ENCODE measurements at places on chromosomes 4 and X.

DNA sequence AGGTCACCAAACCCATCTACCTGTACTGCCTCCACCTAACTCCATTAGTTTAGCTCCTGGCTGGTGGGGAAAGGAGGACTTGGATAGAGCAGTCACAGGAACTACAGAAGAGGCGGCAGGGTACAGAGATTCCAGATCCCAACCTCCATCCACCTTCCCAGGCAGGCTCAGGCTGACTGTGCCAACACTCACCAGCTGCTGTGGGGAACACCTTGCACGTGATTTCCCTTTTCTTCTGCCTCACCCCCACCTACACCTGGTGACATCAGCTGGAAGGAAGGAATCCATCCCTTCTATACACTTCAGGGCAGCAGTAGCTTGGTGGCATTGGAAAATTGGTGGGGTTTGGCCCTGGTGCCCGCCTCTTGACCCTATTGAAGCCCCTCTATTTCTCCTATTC lies 41.5 kb downstream of the EFNB1 start:
- no peak for DNase-seq

- no peak for DNase-seq
These were observed 43.9 kb downstream of the LUZP4 start for GRCh38 chrX:115333446-115333845.

DNA sequence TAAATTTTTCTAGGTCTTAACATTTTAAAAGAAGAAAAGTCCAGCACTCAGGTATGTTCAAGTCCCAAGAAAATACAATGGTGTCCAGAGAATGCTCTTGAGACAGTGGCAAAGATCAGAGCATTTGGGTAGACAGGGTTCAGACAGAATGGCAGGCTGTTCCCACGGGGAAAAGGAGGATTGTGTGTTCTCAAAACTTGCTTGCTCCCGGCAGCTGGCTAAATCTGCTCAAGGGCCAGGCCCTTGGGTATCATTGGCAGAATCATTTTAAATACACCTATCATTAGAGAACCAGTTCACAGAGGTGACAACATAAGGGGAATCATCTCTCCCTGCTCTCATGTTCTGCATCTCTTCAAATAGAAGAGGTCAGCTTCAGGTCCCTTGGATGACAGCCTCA lies 456.3 kb downstream of the DTHD1 start:
- no peak for DNase-seq

GRCh38 chr4:106676173-106676921 lies 307.8 kb upstream of the GIMD1 start:
- DNase-seq: no peak

- DNase-seq: no peak
These were observed 60.6 kb downstream of the POLR2B start for GRCh38 chr4:57039345-57039744.

DNA sequence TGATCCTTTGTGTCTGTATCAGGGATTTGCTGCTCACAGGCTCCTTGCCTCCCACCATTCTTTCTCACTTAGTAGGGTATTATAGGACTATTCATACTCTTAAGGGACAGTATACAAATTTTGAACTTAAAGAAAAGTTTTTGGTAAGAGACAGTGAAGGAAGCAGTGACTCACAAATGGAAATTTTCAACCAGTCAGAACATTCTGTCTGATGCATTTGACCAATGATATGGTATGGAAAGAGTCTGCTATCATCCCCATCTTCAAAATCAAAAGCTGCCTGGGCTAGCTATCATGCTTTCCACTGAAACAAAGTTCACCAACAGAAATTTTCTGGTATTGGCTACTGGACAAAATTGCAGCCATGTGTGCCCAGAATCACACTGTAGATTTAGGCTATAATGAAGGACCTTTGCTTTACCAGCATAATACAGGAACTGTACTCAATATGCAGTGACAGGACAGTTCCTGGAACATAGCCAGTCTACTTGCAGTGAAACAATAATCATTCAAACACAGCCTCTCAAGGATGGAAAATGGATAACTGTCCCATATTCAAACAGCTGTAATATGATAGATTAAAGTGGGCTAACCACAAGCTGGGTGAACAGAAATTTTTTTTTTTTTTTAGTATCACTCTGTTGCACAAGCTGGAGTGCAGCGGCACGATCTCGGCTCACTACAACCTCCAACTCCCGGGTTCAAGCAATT lies 109.0 kb upstream of the ACSL4 start:
- DNase-seq: no peak

DNA sequence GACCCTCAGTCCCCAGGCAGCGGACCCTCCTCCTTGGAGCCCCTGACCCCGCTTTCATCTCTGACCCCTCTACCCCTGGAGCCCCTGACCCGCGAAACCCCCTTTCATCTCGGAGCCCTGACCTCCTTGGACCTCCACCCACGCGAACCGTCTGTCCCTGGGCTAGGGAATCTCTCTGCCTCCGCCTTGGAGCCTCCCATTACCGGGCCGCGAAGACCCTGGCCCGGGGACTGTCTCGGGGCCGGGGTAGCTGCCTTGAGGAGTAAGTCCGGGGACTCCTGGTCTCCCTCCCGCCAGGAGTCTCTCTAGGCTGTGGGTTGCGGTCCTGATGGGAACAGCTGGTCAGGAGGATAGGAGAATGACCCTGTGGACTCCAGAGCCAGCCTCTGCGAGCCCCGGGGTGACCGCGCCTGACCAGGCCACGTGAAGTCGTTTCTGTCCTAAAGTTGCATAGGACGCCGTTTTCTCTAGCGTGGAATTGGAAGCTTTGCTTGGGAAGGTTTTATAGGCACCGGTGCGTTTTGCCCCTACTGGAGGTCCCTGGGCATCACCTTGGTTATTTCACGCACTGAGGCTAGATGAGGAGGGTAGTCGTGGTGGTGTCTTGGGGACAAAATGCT lies 824 bp downstream of the TBC1D14 start:
- DNase-seq: peak; percentile 61

GRCh38 chrX:4547213-4547836 lies 833.9 kb upstream of the PRKX start:
- no peak for DNase-seq

- DNase-seq: peak; percentile 93
These were observed 107.4 kb upstream of the STOX2 start for GRCh38 chr4:183797445-183798300.

DNA sequence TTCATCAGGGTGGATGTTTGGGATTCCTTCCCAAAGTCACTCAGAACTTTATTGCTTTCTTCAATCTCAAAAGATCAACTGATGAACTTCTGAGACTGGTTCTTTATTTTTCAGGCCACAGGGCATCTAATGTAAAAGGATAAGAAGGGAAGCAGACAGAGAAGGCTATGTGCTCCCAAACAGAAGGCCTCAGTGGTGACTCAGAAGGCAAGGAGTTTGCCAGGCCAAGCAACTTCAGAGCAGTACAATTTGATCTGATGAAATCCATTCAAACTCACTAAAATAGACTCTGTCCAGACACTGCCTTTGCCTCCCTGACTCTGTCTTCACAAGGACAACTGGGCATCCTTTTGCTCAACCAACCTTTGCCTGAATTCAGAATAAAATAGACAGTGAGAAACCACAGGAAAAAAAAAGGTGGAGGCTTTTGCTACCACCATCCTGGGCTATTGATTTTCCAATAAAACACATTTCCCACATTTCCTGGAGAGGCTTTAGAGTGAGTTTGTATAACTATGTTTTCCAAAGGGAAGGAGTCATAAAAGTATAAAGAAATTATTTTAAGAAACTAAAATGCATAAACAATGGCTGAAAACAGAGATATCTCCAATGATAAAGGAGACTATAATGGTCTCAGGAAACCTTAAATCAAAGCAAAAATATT lies 55.2 kb downstream of the ARHGEF6 start:
- no peak for DNase-seq

DNA sequence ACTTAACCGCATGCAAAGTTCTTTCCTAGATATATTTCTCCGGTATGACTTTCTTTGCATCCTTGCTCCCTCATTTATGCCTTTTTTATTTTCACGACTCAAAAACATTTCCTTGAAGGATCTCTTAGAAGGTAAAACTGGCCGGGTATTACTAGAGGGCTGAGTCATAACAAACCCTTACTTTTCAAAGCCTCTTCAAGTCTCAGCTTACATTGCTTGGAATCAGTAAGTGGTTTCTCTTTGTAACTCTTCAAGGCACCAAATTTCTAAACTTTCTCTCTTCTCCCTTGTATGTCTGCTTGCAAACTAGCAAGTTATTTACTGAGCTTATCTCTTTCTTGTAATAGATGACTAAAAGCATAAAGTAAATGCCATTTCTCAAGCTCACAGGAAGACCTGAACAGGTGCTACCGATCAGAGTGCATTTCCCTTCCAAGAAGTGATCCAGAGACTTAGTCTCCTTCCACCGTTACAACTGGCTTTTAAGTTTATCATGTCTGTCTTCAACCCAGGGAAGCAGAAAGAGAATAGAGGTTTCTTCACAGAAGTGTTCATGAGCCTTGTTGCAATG lies 75.5 kb downstream of the ANXA10 start:
- no peak for DNase-seq

GRCh38 chrX:41604766-41605543 lies 83.8 kb upstream of the GPR34 start:
- DNase-seq: no peak

DNA sequence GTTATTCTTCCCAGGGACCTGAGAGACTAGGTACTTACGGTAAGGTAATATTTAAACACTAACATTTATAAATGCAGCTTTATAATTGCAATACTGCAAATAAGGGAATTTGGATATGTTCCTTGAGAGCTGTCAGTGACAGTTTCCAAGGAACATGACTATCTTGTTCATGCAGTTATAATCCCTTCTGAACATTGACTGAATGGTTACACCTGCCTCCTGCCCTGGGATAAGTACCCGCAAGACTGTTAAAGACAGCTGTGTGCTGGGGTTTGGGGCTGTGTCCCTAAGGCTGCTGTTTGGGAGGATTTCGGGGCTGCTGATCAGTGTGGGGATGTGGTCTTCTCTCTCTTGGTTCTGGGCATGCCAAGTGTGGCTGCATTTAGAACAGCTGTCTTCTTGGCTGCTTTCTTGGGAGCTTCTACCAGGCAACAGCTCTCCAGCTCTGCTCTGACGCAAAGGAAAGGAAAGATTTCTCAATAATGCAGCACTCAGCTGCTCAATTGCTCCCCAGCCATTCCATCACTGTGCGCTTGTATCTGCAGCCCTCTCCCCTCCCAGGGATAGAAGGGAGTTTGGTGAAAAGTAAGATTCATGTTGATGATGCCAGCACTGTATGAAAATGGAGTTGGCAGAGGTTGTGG lies 298.8 kb upstream of the TAPT1 start:
- DNase-seq: no peak

DNA sequence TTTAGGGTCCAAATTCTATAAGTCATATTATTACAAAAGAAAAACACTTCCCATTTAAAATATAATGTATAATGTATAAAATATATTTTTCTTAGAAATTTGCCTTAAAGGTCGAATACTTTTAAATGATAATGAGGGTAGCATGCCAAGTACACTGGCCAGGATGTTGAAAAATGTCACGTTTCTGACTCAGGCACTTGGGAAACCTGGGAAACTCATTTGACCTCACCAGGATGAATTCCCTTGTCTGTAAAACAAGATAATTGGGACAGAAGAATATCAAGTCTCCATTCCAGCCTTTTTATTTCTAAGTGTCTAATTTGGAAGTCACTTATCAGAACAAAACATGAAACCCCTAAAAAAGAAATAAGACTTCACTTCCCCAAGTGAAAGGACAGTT lies 3.4 kb upstream of the SLC39A8 start:
- no peak for DNase-seq

GRCh38 chr4:151302432-151302831 lies 23.0 kb downstream of the SH3D19 start:
- no peak for DNase-seq

DNA sequence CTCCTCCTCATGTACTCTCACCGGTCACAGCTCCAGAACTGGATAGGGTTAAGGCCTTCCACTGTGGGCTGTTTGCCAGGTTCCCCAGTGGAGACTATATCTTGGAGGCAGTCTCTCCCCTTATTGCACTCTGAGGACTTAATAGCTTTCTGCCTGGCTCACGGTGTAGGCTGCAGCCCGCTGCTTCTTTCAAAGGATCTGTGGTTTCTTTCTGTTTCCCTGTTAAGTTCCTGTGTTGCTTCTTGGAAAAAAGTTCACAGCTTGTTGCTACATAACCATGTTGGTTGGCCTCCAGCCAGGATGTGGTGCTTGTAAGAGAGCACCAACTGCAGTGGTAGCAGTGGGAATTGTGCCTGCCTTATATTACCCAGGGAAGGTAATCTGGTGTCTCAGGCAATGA lies 24.9 kb upstream of the ZDHHC15 start:
- DNase-seq: no peak

DNA sequence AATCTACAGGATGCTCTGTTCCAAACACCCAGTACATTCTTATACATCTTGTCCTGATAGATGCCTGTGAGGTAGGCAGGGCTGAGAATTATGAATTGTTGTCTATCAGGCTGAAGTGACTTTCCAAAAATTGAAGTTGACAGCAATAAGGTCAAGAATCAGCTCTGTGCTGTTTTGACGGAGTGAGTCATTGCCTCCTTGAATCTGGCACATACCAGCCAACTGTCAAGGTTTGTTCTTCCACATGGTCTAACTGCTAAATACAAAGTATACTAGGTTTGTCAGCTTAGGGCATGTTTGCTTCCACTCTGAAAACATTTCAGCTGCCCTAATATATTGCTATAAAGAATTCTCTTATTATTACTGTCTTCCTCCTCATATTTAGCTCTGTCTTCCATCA lies 32.3 kb downstream of the SH3RF1 start:
- no peak for DNase-seq

DNA sequence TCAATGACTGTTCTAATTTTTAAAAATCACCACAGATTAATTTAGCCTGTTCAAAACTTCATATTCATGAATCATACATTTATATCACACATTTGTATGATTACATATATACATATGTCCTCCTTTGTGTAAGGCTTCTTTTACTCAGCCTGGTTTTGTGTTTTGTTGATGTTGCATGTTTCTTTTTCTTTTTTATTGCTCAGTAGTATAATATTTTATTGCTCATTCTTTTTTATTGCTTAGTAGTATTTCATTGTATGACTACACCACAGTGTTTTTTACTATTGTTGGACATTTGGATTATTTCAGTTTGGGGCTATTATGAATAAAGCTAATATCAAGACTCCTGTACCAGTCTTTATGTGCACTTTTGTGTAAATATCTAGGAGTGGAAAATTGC lies 198.5 kb downstream of the RELL1 start:
- DNase-seq: no peak

GRCh38 chrX:134144231-134144630 lies 92.8 kb upstream of the CCDC160 start:
- no peak for DNase-seq

GRCh38 chr4:4862665-4863482 lies 3.4 kb downstream of the MSX1 start:
- DNase-seq: peak; percentile 75

GRCh38 chrX:103730796-103731493 lies 20.2 kb downstream of the TMEM31 start:
- DNase-seq: no peak

DNA sequence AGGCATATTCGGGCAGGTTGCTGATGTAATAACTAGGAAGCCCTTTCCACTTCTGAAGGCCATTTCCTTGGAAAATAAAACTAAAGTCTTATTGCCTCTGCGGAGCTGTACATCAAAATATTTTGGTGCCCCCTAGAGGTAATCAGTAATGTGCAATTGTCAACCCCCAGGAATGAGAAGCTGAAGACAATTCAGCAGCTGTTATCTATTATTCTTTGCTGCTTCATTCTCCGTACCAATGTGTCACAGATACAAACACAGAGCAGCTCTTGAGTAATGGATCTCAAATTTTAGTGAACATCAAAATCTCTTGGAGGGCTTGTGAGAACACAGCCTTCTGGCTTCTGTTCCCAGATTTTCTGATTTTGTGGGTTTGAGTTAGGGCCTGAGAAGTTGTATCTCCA lies 3.5 kb upstream of the SLIT2 start:
- peak; percentile 35 for DNase-seq

Measured in right kidney (tissue), 9 donors.